Kidney tubule cell (primary cell): ENCODE measurements at places on chromosomes 11 and 22.

- DNase-seq: no peak
Observed at GRCh38 chr11:94536386-94536785, 7.3 kb upstream of the FUT4 start.

DNA sequence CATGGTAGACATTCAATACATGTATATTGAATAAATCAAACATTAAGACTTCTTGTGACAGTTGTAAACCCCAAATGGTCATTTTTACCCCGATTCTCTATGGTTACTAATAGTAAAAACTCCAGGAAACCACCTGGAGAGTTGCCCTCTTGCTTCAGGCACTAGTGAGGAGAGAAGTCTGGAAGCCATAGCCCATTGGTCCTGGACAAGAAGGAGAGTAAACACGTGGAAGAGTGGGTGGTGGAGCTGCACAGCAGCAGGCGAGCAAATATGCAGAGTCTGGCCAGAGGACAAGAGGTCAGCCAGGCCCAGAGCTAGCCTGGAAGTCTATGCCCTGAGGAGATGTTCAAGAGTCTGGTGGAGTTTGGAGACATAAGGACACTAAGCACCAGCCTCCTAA, 17.7 kb downstream of the DCHS1 start:
- no peak for DNase-seq

GRCh38 chr11:46914363-46914762, 4.0 kb downstream of the LRP4 start:
- peak; percentile 98 for DNase-seq

- peak; percentile 50 for DNase-seq
Observed at GRCh38 chr11:122863704-122864326, 18.7 kb upstream of the JHY start.

DNA sequence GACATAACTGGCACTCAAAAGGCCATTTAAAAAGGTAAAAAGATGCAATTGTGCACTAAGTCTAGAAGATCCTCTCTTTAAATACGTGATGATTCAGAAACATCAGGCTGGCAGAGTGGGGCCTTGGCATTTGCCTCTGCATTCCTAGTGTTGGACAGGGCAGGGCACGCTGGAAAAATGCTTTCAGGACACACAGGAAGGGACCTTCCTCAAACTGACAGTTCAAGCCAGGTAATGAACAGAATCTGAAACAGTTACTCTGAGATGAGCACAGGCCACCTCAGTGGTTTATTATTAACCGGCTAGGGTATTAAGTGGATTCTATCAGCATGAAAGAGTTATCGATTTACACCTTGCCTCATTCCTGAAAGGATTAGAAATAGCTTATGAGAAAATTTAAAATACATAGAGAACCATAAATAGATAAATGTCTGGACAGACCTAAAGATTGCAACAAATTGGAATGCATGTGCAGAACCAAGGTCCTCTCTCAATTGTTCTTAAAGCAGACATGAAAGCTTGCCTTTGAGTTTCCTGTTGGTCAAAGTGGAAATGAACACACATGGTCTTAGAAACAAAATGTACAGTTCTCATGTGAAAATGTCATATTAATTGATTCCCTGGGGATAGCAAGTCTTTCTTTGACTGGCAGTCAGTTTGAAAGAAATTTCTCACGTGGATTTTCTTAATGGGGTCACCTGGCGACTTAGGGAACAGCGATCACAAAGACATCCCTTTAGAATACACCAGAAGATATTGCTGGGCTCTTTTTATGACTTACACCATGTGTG, 21.5 kb upstream of the CSNK2A3 start:
- peak; percentile 72 for DNase-seq

GRCh38 chr11:122265981-122266380, 150.0 kb upstream of the BLID start:
- no peak for DNase-seq

DNA sequence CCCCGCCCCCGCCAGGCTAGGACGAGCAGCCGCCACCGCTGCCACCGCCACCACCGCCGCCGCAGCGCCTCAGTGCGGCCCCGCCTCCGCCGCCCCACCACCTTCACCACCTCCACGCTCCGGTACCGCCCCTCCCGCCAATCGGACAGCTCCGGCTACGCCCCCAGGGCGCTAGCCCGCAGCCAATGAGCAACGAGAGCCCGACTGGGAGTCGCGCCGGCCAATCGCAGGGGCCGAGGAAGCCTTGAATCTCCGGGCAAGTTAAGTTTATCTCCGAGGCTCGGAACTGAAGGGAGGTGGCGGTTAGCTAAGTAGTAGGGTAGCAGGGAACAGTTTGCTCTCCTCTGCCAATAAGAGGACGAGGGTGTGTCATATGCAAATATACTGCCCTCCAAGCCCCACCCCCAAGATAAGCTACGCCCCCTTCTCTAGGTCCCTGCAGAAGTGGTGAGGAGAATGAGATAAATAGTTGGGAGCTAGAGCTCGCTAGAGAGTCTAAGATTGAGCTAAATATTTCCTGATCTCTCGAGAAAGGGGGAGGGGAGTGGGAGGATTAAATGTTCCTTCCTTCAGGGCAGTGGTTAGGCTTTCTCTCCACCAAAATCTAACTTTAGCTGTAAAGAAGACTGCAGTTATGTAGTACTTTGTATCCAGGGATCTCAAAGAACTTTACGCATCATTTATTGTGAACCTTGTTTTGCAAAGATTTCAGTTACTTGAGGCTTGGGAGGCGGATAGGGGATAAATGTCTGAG, at the start of gene SESN3:
Gene SESN3, minus strand, starts transcription at position 76 of the 754 bp plus-strand sequence. CDS start 342 bp downstream, outside the sequence.
- peak; percentile 100 for DNase-seq
